ENCODE measurements at places on chromosomes 4 and X. TPM values are rescaled to one million over a fixed set of nuclear protein-coding genes. Genes with fewer than 3 reads are reported as not detected.
A peak's percentile ranks its signal among the peaks of the same experiment; 100 is the strongest.

The MAGEA10 gene
- not detected for total RNA-seq

The FAM9B gene
- not detected for total RNA-seq

The FGFRL1 gene
- 22.4 TPM for total RNA-seq

The HTR2C gene
- not detected for total RNA-seq

The CXCL8 gene
- total RNA-seq: 0.30 TPM

The XG gene
- total RNA-seq: 0.63 TPM

The HPRT1 gene
- 19.4 TPM for total RNA-seq

DNA sequence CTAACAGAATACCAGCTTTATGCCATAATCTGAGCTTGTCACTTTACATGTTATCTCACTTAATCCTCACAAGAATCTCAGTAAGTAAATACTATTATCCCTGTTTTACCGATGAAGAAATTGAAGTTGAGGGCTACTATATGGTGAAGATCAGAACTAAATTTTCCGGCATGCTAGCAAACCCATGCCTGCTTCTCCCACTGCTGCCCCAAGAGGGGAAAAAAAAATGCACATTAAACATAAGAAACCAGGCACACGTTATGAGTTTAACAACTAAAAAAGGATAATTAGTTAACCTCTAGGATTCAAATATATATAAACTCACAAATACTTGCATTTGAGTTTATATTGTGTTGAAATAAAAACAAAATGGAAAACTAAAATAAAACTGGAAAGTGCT is 10.8 kb downstream of the SLC10A7 start:
- no peaks in the 10 kb centered on the region for H3K4me1 ChIP-seq
- H3K27ac ChIP-seq: no peak overlapping the region
- H3K4me3 ChIP-seq: no peak overlapping the region
- no peak for DNase-seq
- peaks cover 25% of the 10 kb centered on the region for H3K36me3 ChIP-seq

GRCh38 chr4:80202190-80202711 is 4.9 kb downstream of the PRDM8 start:
- no peaks in the 10 kb centered on the region for H3K36me3 ChIP-seq
- DNase-seq: peak; percentile 88

DNA sequence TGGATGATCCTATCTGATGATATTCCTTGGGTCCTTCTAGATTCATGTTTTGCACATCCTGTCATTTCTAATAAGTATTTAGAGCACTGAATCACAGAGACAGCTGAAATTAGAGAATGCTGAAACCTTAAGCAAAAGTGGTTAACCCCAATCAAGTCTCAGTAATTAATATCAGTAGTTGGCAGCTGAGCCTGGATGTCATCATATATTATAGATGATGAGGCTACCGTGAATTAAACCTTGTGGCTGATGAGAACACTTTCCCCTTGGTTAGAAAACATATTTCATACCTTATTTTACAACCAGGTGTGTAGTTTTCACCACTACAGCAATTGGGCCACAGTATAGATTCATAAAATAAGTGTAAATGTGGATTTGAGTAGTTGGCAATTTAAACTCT is 499.0 kb downstream of the PDGFC start:
- no peaks in the 10 kb centered on the region for H3K4me1 ChIP-seq
- no peak overlapping the region for H3K4me3 ChIP-seq
- no peaks in the 10 kb centered on the region for H3K36me3 ChIP-seq
- H3K27ac ChIP-seq: no peak overlapping the region
- no peak for DNase-seq

- no peaks in the 10 kb centered on the region for H3K4me1 ChIP-seq
- H3K4me3 ChIP-seq: no peak overlapping the region
- H3K36me3 ChIP-seq: no peaks in the 10 kb centered on the region
- H3K27ac ChIP-seq: no peak overlapping the region
- no peak for DNase-seq
Observed at GRCh38 chrX:19874391-19875049, 12.9 kb downstream of the SH3KBP1 start.

DNA sequence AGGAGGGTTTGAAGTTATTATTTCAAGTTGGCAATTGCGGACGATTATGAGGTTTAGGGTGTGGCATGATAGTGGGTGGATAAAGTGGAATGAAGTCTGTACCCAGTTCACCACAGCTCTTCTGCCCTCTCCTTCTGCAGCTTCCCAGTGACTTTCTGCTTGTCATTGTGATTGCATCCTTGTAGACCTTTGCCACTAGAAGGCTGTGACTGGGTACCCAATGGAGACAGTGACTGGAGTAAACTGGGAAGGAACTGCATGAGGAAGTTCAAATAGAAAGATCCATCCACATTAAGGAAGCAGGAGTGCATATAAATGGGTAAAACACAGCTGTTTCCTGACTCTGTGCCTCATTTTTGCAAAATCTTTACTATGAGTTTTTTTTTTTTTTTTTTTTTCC is 53.5 kb upstream of the SPANXN3 start:
- no peak for DNase-seq
- no peaks in the 10 kb centered on the region for H3K36me3 ChIP-seq
- no peak overlapping the region for H3K27ac ChIP-seq
- no peaks in the 10 kb centered on the region for H3K27me3 ChIP-seq

DNA sequence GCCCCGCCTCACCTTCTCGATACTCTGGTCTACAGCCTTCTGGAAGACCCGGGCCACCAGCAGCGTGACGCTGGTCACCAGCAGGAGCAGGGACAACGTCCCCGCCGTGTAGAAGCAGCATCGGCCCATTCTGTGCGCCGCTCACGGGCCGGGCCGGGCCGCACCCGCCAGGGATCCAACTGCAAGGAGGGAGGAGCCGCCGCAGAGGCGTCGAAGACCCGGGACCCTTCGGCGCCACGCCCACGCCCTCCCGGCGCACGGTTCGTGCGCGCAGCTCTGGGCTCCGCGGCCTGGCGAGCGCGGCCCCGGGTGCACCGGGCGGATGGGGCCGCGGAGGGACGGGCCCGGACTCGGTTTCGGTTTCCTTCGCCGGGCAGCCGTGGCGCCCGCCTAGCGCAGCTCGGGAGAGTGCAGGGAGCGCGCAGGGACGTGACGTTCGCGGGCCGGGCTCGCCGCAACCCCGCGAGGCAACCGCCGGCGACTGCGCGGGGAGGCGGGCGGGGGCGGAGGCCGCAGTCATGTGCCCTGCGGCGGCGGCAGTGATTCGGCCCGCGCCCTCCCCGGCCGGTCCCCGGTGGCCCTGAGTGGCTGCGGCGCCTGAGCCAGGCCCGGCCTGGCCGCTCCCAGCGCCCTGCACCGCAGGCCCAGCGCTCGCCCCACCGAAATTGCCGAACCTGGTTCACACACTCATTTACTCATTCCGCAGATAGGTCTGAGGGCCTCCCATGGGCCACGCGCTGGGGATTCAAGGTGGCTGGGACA is at the start of gene SCARB2:
SCARB2 (minus strand) TSS at position 410 of the 762 bp plus-strand sequence; CDS start at position 129, 281 bp downstream.
- DNase-seq: peak; percentile 93
- no peaks in the 10 kb centered on the region for H3K27me3 ChIP-seq
- H3K36me3 ChIP-seq: no peaks in the 10 kb centered on the region
- peak within 1 kb of the TSS; percentile 99 for H3K27ac ChIP-seq
- H3K4me1 ChIP-seq: peaks cover 83% of the 10 kb centered on the region

GRCh38 chrX:40952855-40953254 is 132.4 kb upstream of the USP9X start:
- no peaks in the 10 kb centered on the region for H3K4me1 ChIP-seq
- no peaks in the 10 kb centered on the region for H3K36me3 ChIP-seq
- no peak overlapping the region for H3K27ac ChIP-seq

DNA sequence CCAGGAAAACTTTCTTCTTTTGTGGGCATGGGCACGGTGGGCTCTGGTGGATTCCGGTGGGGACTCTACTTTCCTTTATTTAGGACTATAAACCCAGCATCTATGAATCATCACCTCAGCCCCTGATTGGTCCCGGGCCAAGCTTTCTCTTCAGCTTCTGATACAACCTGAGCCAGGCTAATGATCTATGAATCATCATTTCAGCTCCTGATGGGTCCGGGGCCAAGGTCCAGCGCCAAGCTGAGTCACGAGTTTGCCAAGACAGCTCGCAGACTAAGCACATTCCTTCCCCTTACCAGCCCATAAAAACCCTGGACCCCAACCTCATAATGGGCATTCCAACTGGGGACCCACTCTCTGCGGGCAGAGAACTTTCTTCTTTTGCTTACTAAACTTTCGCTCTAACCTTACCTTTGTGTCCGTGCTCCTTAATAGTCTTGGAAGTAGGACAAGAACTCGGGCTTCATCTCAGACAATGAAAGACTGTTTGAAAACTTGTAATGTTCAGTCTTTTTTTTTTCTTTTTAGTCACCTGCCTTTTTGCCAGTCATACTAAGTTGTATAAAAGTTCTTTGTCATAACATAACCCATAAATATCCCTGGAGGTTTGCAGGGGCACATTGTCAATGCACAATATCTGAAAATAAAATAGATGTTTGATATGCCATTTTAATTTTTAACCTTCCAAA is 904.9 kb upstream of the EPHA5 start:
- H3K4me3 ChIP-seq: no peak overlapping the region
- H3K4me1 ChIP-seq: no peaks in the 10 kb centered on the region
- DNase-seq: no peak
- no peak overlapping the region for H3K27ac ChIP-seq

DNA sequence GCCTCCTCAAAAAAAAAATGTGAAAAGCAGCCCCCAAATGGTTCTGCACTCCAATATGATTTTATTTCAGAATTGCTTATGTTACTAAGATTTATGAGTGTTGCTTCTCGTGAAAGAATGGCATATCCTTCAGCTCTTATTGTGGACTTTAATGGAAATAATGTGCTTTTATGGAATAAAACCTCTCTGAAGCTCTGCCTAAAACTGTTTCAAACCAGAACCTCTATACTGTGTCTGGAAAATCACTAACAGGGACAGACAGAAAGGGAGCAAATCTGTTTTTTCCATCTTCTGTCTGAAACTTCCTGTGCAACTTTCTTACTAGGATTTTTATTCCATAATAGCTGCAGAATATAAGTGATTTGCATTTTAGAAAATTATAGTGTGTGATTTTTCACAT is 493.1 kb downstream of the ANKRD50 start:
- no peaks in the 10 kb centered on the region for H3K36me3 ChIP-seq
- DNase-seq: no peak
- H3K4me1 ChIP-seq: no peaks in the 10 kb centered on the region
- H3K27ac ChIP-seq: no peak overlapping the region
- H3K27me3 ChIP-seq: no peaks in the 10 kb centered on the region

- no peak for DNase-seq
- no peak overlapping the region for H3K4me3 ChIP-seq
- no peak overlapping the region for H3K27ac ChIP-seq
- no peaks in the 10 kb centered on the region for H3K27me3 ChIP-seq
- no peaks in the 10 kb centered on the region for H3K36me3 ChIP-seq
Observed at GRCh38 chr4:166315721-166316467, 442.9 kb downstream of the TLL1 start.

DNA sequence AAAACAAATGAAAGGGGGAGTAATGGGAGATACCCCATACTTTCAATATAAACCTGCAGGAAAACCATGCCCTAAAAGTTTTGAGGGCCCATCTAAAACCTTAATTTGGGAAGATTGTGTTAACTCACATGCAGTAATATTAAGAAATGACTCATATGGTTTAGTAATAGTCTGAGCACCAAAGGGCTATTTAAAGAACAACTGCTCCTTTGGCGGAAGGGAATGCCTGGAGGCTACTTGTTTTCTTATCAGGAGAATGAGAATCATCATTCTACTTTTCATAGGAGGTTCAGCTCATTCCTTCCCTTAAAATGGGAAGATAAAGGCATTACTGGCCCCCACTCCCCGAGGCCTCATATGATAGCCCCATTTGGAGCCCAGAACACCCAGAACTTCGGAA is 47.6 kb downstream of the SPIN3 start:
- no peaks in the 10 kb centered on the region for H3K27me3 ChIP-seq
- no peak overlapping the region for H3K4me3 ChIP-seq
- no peak overlapping the region for H3K27ac ChIP-seq
- no peaks in the 10 kb centered on the region for H3K4me1 ChIP-seq

DNA sequence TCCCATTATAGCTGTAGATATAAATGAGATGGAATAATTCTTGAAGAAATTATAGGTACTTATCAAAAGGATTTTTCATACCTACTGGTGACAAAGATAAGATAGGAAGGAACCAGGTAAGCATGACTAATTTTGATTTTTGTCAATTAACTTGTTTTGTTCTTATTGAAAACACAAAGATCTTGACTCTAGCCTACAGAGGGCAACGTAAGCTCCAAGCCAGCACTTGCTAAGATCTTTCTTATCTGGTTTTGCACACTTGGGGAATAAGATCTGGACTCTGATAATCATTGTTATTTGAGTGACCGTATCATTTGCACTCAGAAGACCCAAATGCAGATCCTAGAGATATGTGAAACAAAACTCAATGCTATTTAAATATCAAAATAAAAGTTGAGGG is 223.4 kb downstream of the VEGFC start:
- H3K4me1 ChIP-seq: no peaks in the 10 kb centered on the region
- H3K27me3 ChIP-seq: no peaks in the 10 kb centered on the region
- H3K4me3 ChIP-seq: no peak overlapping the region
- no peak for DNase-seq
- no peak overlapping the region for H3K27ac ChIP-seq
- no peaks in the 10 kb centered on the region for H3K36me3 ChIP-seq

Measured in left ventricle myocardium inferior (tissue), 1 donor.